SK-N-SH (cell line): ENCODE measurements at places on chromosomes 2 and 18. TPM values are rescaled to one million over a fixed set of nuclear protein-coding genes. Genes with fewer than 3 reads are reported as not detected.

DNA sequence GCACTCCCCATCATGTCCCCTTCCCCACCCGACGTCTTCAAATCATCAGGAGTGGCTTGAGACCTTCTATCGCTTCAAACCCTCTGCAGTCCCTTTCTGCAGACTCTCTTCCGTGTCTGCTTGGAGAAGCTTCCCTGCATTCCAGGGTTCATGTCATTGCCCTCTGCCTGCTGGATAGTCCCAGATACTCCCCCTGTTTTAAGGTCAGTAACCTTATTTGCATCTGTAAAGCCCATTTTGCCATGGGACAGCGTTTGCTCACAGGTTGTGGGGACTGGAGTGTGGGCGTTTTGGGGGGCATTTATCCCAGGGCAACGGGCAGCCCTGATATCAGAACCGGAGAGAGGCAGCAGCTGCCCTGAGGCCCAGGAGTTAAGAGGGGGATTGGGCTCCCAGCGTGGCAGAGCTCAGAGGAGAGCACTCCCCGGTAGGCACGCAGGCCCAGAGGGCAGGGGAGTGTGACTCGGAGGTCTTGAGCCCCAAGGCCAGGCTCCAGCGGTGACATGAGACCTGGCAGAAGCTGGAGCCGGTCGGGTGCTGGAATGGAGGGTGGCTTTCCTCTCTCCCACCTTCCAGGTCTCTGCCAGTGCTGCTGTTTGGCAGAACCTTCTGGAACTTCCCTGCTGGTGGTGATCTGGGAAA, 73.8 kb downstream of the RTP5 start:
- DNase-seq, result no peak

DNA sequence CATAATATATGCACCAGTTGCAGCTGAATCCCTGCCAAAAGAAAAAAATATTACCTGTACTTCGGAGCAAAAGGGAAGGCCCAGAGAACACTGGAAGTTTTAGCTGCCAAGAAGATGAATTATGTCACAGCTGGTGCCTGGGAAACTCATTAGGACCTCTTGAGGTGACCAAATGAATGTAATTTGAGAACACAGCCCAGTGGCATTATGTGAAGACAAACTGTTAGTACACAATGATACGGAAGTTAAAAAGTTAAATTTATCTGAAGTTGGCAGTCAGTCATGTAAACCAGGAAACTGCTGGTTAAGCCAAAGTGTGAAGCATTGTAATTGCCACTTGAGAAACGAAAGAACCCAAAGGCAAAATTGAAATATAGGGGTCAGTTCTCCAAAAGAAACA, 80.7 kb downstream of the EML4 start:
- no peak for DNase-seq

DNA sequence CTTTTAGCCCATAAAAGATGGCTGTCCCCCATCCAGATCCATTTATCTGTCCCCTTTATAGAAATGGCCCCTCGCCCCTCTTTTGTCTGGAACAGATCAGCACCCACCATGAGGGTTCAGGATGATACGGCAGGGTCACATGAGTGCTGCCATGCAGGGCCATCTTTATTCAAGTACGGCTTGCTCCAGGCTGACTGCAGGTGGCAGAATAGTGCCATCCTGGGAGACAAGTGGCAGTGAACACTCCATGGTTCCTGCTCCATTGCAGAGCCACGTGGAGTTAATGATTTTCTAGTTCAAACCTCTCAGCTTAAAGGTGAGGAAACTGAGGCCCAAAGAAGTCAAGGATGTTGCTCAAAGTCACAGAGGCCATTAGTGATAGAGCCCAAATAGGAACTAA, 180.6 kb downstream of the CLIP4 start:
- DNase-seq, result peak; percentile 54

DNA sequence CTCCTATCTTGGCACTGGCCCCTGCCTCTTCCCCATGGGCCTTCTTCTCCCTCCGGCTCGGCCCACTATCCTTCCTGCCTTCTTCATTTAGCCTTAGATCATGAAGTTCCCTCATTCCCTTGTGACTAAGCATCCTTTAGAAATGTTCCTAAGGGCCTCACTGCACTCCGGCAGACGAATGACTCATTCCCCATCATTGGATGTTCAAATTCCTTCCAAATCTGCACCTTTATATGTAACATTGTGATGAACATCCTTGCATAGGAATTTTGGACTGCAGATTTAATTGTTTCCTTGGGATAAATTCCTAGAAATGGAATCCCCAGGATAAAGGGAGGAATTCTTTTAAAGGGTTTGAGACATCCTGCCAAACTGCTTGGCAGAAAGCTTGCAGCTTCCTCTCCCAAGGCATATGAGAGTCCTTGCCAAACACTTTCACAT, 19.0 kb downstream of the CRACDL start:
- no peak for DNase-seq

- no peak for DNase-seq
Measured at GRCh38 chr18:62399276-62399675, 74.2 kb downstream of the TNFRSF11A start.

DNA sequence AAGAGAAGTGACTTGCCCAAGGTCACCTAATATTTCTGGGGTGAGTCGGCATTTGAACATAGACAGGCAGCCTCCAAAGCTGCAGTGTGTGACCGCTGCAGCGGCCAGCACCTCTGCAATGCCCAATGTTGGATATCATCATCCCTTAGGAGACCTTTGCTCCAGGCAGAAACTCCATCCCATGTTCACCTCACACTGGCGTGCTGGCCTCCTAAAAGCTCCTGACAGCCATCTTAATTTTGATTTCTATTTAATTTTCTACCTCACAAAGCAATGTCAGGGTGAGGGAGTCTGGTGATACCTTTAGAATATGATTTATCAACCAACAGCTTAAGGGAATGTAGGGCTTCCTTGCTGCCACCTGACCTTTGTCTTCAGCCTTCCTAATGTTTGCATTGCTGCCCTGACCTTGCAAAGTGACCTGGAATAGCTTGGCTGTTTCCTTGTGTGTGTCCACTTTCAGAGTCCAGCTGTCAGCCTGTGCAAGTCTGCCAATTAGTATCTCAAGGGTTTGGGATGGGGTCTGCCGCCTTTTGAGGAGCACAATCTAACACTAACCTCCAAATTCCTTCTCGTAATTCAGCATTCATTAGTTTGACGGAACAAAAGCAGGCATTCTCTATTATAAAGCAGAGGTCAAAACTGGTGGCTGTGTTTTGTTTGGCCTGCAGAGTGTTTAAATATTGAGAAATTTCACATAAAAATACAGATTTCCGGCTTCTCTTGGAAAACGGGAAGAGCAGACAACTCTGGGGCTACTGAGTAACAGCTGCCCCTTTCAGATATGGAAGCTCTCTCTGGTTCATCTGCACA, 127.6 kb downstream of the PLEKHM3 start:
- DNase-seq, result no peak

DNA sequence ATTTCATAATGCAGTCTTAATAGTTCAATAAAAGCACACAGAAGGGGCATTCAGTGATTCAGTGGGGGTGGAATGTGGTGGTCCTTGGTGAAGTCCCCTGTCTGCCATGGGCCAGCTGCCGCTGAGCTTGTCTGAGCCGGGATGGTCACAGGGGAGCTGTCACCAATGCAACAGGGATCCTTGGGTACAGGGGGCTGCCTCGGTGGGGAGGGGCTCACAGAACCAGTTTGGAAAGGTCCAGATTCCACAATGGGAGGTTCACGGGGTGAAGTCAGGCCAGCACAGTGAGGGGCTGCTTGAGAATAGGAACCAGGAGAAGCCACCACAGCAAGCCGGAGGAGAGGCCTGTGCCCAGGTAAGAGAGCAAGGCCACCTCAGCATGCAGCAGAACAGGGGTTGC, 75.4 kb downstream of the GYPC start:
- no peak for DNase-seq

GRCh38 chr18:75086494-75087034, 122.4 kb downstream of the PTGR3 start:
- no peak for DNase-seq

- DNase-seq, result no peak
Measured at GRCh38 chr2:216880509-216881184, 20.8 kb upstream of the TNP1 start.

Gene C1QL2
- not detected in 2 replicates for polyA plus RNA-seq

Gene SUCLG1
- 32.7 and 39.7 TPM in 2 replicates for polyA plus RNA-seq

Gene FHOD3
- 10.9 and 11.6 TPM in 2 replicates for polyA plus RNA-seq

Gene DSG1
- 0.02 TPM in 1 of 2 replicates, not detected in the other for polyA plus RNA-seq

Gene SERPINB10
- 0.10 and 0.15 TPM in 2 replicates for polyA plus RNA-seq
